ENCODE measurements at places on chromosomes 1 and 21. TPM values are rescaled to one million over a fixed set of nuclear protein-coding genes. Genes with fewer than 3 reads are reported as not detected.

The MARCKSL1 gene
- total RNA-seq, result 106 TPM

The FCRL2 gene
- not detected for total RNA-seq

The CITED4 gene
- 3.6 TPM for total RNA-seq

The RGS16 gene
- total RNA-seq, result 2.3 TPM

The SLC30A2 gene
- total RNA-seq, result not detected

The HMCN1 gene
- 106 TPM for total RNA-seq

The TENT5C gene
- 0.45 TPM for total RNA-seq

The C1orf94 gene
- total RNA-seq, result not detected

The PCP4L1 gene
- total RNA-seq, result not detected

The NBPF4 gene
- not detected for total RNA-seq

All from fibroblast of the aortic adventitia (primary cell).